HTR-8/SVneo (cell line): ENCODE measurements at places on chromosomes 6 and 20.
A peak's percentile ranks its signal among the peaks of the same experiment; 100 is the strongest.

DNA sequence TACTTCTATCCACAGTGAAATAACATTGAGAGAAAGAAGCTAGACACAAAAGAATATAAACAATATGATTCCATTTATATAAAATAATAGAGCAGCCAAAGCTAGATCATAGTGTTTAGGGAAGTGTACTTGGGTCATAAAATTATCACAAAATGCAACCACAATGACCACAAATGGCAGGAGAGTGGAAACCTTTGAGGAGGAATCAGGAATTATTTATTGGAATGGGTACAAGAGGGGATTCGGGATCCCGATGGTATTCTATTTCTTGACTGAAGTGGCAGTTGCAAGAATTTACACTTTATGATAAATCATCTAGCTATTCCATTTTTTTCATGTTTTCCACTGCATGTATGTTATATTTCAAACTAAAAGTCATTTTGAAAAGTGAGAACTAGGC lies 76.1 kb downstream of the IPCEF1 start:
- no peak for DNase-seq

DNA sequence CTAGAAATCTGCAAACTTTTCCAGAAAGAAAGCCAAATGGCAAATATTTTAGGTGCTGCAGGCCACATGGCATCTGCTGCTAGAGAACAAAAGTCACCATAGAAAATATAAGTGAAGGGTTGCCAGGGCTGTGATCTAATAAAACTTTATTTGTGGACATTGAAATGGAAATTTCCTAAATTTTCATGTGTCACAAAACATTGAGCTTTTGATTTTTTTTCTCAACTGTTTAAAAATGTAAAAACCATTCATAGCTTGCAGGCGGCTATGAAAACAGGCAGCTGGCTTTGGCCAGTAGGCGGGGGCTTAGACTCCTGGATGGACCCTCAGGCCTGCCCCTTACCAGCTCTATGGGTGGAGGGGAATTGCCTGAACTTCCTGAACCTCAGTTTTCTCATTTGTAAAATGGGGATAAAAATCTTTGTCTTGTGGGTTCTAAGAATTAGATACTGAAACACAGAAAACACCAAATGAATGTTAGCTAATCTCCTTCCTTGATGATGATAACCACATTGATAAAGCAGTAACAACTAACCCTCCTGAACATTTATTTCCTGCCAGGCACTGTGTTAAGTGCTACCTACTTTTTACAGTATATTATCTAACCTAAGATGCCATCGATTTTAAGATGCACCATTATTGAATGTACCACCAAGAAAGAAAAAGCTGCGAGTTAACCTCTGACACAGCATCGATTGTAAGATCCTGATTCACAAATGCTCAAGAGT lies 85.5 kb downstream of the SLC22A23 start:
- DNase-seq = no peak

DNA sequence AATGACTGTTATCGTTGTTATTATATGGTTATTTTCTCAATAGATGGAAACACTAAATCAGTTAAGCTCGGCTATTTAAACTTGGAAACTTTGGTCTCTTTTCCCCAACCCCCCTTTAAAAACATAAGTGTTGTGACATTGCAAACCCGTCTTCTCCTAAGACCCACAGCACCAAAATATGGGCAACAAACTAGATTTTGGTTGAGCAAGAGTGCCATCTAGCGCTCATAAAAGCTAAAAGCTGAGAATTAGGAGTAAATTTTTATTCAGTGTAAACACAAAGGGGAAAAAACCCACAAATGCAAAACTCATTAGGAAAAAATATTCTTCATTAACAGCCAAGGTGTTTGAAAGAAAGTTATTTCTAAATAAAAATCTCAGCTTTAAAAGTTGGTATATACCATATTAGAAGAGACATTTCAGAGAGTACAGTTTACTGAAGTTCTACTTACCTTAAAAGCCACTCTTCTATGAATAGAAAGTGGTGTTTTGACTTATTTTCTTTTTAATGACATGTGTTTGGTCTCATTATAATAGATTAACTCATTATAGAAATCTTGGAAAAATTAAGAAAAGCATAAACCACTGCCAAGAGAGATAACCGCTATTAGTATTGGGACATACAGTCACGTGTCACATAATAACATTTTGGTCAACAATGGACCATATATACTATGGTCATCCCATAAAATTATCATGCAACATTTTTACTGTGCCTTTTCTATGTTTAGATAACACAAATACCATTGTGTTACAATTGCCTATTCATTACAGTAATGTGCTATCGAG lies 21.1 kb downstream of the SESN1 start:
- peak; percentile 45 for DNase-seq

DNA sequence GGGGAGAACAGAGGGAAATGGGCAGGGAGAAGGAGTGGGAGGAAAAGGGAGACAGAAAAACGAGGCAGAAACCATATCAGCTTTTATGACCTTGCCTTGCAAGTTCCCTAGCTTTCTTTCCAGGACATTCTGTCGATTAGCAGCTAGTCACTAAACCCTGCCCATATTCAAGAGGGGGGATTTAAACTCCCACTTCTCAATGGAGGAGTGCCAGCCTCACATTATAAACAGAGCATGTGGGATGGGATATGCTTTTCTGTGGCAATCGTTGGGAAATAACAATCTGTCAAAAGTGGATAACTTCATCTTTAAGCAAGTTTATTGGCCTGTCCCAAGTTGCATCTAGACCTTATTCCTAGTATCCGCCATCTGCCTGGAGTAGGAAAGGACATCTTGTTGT lies 57.0 kb upstream of the TMEM170B start:
- no peak for DNase-seq

- no peak for DNase-seq
These were observed 28.3 kb upstream of the SH3BGRL2 start for GRCh38 chr6:79602859-79603258.

- no peak for DNase-seq
These were observed 22.7 kb downstream of the TFEB start for GRCh38 chr6:41712651-41713103.

GRCh38 chr6:132388291-132388690 lies 13.0 kb downstream of the MOXD1 start:
- no peak for DNase-seq

- DNase-seq = no peak
These were observed 107.0 kb upstream of the BMP2 start for GRCh38 chr20:6660441-6660840.

- DNase-seq = no peak
These were observed 237.6 kb upstream of the CDH4 start for GRCh38 chr20:61014491-61014890.
